ENCODE measurements at places on chromosomes 4 and X.
A peak's percentile ranks its signal among the peaks of the same experiment; 100 is the strongest.

GRCh38 chrX:1581132-1581531 lies 10.3 kb upstream of the AKAP17A start:
- DNase-seq = peak; percentile 63

- DNase-seq = no peak
Observed at GRCh38 chr4:181810711-181811110, 432.5 kb upstream of the TENM3 start.

GRCh38 chr4:8906991-8907595 lies 35.5 kb upstream of the HMX1 start:
- no peak for DNase-seq

- DNase-seq = no peak
Observed at GRCh38 chr4:70687392-70687791, 940 bp upstream of the UTP3 start.

DNA sequence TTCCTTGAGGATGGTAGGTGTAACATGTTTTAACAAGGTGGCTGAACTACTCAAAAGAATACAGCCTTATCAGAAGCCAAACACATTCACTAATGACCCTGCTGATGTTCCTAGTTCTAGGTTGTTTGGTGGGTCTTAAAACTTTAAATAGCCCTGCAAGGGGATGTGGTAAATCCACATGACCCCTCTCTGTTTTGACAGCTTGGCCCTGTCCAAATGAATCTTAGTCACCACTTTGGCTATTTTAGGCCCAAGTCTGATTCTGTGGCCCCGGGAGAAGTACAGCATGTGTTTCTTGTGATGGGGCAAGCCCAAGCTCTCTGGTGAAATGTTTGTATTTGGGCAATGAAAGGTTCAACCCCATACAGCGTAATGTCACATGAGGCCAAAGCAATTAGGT lies 54.5 kb upstream of the GPR34 start:
- DNase-seq = no peak

DNA sequence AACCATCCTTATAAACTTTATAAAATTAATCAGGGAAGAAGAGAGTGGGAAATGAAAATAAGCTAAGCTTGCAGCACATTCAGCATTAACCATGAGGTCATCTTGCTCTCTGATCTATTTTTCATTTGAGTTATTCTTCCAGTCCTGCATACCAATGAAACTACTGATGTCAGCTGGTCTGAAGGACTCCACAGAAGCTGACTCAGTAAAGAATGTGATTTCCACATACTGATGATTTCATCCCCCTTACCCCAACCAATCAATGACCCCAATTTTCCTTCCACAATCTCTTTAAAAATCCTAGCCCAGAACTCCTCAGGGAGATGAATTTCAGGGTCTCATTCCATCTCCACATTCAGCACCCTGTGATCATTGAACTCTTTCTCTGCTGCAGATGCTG lies 18.8 kb upstream of the DSPP start:
- DNase-seq = no peak

GRCh38 chr4:20538905-20539304 lies 161.4 kb upstream of the PACRGL start:
- no peak for DNase-seq

DNA sequence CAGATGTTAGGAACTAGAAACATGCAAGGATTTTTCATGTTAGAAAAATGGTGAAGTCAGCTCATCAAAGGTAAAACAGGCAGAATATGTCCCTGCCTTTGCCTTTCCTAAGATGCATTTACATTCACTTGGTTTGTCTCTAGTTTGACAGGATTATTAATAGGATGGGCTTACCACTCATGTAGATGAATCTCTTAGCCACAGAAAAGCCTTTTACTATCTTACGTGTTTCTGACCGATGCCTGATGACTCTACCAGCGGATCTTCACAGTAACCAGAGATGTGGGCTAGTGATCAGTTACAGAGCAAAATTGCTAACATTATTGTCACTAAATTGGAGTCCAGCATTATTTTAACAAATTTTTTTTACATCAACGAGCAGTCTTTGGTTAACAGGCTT lies 187.6 kb downstream of the MAML3 start:
- no peak for DNase-seq

GRCh38 chr4:66766557-66766956 lies 778.7 kb downstream of the CENPC start:
- no peak for DNase-seq

DNA sequence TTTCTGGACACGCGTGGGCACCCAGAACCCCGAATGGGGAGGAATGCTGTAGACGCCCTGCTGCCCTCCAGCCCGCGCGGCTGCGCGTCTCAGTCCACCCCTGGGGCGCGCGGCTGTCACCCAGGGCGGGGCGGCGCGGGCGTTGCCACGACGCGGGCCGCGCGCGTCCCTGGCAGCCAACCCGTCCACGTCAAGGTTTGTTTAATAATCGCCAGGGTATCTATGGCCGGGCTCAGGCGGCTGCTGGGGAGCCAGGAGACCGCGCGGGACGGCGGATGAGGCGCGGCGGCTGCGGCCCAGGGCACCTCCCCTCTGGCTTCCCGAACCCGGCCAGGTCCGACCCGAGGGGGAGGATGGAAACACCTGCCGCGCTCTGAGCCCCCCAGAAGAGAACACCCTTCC lies at the start of gene SPATA18:
TSS of gene SPATA18 (plus strand) at position 92 of the 402 bp plus-strand sequence. CDS start 401 bp downstream, outside the sequence.
- no peak for DNase-seq

GRCh38 chrX:47091149-47091775 lies 13.0 kb downstream of the RGN start:
- DNase-seq = no peak

All from stimulated activated CD8-positive, alpha-beta memory T cell treated with anti-CD3 and anti-CD28 coated beads, Interleukin-4, amount 100 ng/mL, for 4 hours (primary cell).